ENCODE measurements at places on chromosomes 7 and 10.

DNA sequence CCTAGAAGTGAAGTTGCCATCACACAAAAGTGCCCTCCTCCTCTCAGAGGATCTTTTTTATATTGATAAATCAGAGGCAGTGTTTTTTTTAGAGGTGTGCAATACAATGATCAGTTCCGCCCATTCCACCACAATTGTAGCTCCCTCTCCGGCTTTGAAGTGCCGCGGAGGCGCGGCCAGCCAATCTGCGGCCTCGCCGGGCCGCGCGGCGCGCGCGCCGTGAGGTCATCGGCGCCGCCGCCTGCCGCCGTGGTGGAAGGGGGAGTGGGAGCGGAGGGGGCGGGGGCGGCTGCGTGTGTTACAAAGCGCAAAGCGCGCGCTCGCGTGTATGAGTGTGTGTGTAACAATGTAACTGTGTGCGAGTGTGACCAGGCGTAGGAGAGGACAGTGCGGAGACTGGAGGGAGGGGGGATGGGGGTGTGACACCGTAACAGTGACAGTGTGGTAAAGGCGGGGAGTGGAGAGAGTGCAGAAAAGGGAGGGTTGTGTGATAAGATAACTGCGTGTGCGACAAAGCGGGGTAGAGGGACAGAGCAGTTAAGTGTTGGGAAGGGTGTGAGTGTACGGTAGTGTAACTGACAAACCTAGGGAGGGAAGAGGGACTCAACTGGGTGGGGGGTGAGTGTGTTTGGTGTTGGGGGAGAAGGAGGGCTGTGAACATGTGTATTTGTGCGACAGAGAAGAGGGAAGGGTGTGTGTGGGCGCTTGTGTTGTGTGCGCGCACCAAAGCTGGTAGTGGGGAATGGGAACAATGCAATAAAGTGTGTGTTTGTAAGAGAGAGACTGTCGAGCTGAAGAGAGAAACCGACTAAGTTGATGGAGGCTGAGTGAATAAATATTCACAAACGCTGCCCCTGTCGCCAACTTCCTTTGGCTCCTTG, at the start of gene SP8:
Gene SP8 (minus strand): TSS at position 108 of the 881 bp plus-strand sequence. CDS start 88 bp downstream, at position 20.
- DNase-seq: peak; percentile 90

GRCh38 chr10:48245977-48246376, 28.5 kb downstream of the FRMPD2 start:
- no peak for DNase-seq

DNA sequence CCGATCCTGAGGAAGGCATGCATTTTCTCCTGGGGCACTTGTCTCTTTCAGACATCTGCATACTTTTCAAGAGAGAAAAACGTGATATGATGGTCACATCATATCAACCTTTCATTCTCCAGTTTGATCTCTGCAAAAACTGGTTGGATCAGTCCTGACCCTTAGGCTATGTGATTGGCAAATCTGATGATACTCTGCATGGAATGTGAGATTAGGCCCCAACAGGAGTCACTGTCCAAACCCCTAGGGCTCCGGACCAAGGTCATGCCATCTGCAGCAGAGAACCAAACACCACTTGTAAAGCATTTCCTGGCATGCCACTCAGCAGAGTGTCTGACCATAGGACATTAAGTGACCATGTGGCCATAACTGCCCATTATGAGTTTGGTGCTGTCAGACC, 8.6 kb downstream of the GCK start:
- DNase-seq: no peak

DNA sequence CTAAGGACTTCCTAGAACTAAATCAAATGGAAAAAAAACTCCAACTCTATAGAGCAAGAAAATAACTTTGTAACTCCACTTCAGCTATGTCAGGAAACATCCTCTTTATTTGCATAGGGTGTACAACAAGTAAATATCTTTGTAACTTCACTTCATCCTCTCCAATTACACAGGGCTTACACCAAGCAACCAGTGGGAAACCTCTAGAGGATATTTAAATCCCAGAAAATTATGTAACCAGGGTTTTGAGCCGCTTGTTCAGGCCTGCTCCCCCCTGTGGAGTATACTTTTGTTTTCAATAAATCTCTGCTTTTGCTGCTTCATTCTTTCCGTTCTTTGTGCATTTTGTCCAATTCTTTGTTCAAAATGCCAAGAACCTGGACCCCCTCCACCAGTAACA, 22.2 kb downstream of the LIPJ start:
- no peak for DNase-seq

DNA sequence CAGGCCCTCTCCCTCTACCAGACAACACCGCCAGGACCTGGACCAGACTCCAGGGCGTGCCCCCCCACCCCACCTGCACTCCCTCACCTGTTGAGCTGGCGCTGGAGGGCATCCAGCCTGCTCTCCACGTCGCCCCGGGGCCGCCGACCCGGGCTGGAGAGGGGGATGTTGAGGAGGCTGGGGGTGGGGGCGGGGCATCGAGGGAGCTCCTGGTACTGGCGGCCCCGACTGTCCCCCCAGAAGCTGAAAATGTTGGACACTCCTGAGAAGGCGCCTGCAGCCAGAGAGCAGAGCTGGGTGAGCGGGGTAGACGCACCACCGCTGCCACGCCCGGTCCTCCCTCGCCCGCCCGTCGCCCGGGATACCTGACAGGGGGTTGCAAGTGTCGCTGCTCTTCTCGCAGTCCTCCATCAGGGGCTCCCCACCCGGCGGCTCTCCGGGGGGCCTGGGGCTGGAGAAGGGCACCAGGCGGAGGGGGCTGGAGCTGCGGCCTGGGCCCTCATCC, 30.8 kb downstream of the KCNH2 start:
- no peak for DNase-seq

DNA sequence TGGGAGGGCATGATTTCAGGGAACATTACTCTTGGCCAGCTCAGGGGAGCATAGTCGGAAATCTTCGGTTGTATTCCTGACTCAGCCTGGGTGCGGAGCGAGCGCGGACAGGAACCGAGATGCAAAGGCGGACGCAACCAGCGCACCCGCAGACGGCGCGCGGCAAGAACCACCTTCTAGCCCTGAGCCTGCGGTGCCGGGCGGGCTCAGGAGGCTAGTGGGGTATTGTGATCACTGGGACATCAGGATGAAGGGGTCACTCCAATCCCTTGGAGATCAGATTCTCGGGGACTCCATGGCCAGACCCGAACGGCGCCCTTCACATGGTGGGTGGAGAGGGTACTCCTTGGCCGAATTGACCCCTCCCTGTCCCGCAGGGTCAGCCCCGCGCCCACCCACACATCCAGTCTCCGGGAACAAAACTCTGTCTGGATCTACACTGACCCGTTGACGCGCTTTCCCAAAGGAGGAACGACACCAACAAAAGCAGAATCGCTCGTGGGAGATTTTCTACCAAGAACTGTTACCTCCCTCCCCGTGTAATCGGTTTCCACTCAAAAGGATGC, 730.5 kb downstream of the ZWINT start:
- no peak for DNase-seq

- no peak for DNase-seq
These were observed 28.9 kb upstream of the PPIF start for GRCh38 chr10:79318369-79318768.

DNA sequence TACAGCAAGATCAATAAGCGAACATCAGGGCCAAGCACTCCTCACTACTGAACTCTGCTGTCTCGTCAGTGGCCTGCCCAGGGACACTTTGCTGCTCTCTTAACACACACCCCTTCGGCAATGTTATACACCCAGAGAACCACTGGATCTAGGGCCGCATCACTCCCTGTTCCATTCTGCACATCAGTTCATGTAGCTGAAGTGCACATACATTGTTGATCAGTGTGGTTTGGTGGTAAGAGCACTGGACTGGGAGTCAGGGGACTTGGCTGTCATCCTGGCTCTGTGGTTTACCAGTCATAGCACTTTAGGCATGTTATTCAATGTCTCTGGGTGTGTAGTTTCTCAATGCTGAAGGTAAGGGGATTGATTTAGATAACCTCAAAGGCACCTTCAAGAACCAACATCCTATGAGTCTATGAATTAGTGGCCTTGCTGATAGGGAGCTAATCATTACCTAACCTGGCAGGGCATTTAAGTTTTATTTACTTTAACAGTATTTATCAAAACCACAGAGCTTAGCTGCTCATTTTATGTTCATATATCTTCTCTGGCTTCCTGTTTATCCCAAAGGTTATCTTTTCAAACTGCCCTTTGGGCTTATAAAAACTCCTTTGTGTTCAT, 24.8 kb downstream of the DUSP5 start:
- DNase-seq: peak; percentile 71

GRCh38 chr10:80090121-80090520, 11.7 kb downstream of the TMEM254 start:
- DNase-seq: no peak

GRCh38 chr7:1176891-1177373, 16.9 kb upstream of the ZFAND2A start:
- DNase-seq: peak; percentile 49

DNA sequence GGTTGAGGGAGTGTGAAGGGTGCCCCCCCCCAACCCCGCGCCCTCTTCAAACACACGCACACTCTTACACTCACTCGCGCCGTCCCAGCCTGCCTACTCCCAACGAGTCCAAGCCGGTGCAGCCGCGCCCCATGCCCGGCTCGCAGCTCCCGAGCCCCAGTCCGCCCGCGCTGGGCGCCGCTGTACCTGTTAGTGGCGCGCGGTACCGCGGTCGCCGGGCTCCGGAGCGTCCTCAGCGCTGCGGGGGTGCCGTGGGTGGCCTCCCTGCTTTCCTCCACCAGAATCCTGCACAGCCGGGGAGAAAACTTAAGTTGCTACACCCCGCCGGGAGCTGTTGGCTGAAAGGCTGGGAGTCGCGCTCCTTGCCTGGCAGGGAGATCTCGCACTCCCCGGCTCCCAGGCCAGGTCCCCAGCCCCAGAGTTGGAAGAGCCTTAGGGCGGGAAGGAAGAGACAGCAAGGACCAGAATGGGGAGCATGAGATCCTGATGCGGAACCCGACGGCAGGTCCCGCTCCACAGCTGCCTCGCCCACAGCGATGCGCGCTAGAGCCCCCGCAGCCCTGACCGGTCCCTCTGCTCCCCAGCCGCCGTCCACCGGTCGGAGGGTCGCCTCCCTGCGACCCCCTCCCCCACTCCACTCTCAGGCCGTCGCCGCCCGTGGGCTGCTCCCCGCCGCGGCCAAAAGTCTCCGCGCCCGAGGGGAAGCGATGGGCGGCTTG, 863 bp downstream of the ST8SIA6 start:
- DNase-seq: peak; percentile 55

DNA sequence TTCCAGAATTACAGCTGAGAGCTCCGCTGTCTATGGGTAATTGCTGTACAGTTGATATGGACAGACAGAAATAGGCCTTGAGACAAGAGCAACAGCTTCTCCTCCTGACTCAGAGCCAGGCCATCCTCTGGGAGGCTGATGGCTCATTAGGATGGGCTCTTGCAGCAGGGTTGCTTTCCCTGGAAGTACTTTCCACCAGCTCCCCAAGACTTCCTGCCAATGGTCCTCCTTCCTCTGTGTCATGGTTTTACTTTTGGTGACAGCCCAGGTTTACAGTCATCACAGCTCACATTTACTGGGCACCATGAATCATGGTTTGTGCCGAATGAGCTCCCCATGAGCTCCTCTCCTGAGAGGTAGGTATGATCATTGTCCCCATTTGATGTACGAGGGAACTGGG, 131.8 kb downstream of the HECW1 start:
- no peak for DNase-seq

DNA sequence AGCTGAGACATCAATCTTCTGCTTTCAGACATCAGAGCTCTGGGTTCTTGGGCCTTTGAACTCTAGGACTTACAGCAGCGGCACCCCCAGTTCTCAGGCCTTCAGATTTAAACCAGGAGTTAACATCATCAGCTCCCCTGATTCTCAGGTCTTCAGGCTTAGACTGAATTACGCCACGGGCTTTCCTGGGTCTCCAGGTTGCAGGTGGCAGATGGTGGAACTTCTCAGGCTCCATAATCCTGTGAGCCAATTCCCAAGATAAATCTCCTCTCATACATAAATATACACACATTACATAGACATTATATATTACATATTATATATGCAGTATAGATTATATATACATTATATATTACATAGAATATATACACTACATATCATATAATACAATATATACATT, 408.9 kb upstream of the AUTS2 start:
- no peak for DNase-seq

GRCh38 chr7:30423788-30424505, 54.6 kb downstream of the NOD1 start:
- DNase-seq: no peak
